ENCODE measurements at places on chromosomes 16 and 17. TPM values are rescaled to one million over a fixed set of nuclear protein-coding genes. Genes with fewer than 3 reads are reported as not detected.

The TTLL6 gene
- total RNA-seq: not detected

The RHBDF1 gene
- 31.4 TPM for total RNA-seq

The KRTAP9-8 gene
- not detected for total RNA-seq

The SEC14L5 gene
- 0.70 TPM for total RNA-seq

The KRTAP2-4 gene
- not detected for total RNA-seq

The CACNA1G gene
- 0.13 TPM for total RNA-seq

The TPSG1 gene
- total RNA-seq: not detected

The ETV4 gene
- total RNA-seq: 3.5 TPM

The GFAP gene
- total RNA-seq: 7.0 TPM

The SOX15 gene
- total RNA-seq: 1.1 TPM
